ENCODE measurements at places on chromosomes 1 and 21.
A peak's percentile ranks its signal among the peaks of the same experiment; 100 is the strongest.

- DNase-seq: no peak
Measured at GRCh38 chr1:41767534-41768525, 150.9 kb downstream of the HIVEP3 start.

- no peak for DNase-seq
Measured at GRCh38 chr1:192158181-192158580, at the start of gene RGS18. Gene RGS18, plus strand, starts transcription at chr1:192158462. Its CDS starts 176 bp downstream, at chr1:192158638.

GRCh38 chr1:54984131-54984842, 3.9 kb downstream of the TMEM61 start:
- no peak for DNase-seq

DNA sequence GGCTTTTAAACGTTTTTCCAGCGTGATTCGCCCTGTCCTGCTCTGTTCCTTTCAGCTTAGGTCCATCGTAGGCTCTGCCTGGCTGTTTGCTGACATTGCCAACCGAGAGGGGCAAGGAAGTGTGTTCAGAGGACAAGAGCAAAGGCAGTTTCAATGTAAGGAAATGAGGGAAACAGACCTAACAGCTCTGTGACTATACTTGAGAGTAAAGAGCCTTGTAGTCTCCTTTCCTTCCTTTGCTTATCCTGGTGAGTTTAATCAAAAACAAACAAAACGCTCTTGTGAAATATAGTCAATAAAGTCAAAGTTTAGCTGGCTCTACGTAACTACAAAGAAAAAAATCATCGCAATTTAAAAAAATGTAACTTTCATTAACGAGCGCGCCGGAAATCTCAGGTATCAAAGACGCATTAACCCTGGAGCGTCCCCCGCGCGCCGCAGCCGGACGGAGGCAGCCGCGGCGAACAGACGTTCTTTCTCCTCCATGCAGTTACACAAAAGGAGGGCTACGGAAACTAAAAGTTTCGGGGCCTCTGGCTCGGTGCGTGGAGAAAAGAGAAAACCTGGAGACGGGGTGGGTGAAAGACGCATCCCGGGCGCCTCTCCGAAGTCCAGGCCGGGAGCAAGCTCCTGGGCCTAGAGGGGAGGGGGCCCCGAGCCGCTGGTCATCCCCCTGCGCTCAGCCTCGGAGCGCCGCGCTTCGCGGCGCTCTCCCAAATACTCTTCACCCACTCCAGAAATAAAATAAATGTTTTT, 617 bp upstream of the ADGRL2 start:
- DNase-seq: peak; percentile 6

DNA sequence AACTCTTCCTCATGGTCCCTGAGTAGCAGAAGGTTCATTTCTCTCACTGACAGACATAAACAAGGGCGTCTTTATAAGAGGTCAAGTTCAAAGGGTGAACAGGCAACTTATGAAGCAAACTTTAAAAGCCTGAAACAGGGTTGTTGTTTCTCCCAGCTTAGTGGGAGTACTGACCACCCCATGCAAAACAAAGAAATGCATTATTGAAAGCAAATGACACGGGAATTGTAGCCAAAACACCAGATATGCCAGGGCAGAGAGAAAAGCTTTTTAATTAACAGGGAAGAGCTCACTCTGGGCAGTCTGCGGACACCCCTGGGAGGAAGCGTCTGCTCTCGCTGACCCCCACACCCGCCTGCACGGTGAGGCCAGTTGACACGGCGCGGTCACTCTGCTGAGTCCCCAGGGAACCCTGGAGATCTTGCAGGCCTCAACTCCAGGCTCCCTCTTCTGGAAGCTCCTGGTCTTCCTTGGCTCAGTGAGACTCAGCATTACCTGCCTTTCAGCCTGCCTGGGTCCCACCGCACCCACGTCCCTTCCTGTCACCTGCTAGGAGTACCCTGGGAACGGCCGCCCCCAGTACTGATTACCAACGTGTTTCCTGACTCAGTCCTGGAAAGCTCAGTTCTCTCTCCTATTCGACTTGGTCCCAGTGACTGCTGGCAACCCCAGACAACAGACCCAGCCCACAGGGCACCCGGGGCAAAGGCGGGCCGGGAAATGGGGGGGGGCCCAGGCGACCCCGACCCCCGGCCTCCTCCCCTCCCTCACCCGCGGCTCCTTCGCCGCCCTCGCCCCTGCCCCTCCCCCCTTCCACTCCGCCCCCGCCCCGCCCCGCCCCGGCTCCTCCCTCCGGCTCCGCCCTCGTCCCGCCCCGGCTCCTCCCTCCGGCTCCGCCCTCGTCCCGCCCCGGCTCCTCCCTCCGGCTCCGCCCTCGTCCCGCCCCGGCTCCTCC, 972 bp downstream of the CFAP410 start:
- DNase-seq: no peak

DNA sequence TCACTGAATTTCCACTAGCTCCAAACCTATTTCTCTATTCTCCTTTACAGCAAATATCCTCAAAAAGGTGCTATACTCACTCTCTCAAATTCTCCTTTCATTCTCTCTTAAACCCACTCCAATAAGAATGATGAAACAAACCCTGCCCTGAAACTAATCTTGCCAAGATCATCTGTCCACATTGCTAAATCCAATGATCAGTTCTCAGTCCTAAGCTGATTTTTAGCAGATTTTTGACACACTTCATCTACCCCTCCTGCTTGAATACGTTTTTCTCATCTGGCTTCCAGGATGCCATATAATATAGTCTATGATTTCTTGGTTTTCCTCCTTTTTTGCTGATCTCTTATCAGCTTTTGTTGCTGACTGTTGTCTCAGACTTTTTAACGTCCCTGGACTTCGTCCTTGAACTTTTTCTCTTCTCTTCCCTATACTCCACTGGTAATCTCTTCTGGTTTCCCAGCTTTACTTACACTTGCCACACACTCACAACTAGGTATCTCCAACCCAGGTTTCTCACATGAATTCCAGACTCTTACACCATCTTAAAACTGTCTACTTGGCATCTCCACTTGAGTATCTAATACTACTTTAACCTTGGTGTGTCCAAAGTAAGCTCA, 35.3 kb downstream of the RERE start:
- no peak for DNase-seq

- no peak for DNase-seq
Measured at GRCh38 chr1:156809711-156810366, 6.8 kb downstream of the SH2D2A start.

- peak; percentile 34 for DNase-seq
Measured at GRCh38 chr1:113783254-113784103, 24.2 kb upstream of the PHTF1 start.

DNA sequence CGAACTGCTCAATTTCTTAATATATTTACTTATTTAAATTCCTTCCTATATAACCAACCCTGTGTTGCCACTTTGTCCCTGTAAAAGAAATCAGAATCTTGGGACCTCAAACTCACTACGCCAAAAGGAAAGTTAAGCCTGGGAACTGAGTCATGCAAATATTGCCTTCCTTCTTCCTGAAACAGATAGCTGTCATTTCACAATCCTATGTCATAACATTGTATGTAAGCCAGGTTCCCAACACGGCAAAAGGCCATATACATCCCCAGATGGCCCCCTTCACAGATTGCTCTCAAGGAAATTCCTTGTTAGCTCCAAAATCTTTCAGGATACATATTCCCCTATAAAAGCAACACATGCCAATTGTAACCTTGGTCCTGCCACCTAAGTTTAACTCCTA, 39.7 kb downstream of the C21orf91 start:
- no peak for DNase-seq

GRCh38 chr1:94530373-94530878, 11.1 kb downstream of the F3 start:
- no peak for DNase-seq

DNA sequence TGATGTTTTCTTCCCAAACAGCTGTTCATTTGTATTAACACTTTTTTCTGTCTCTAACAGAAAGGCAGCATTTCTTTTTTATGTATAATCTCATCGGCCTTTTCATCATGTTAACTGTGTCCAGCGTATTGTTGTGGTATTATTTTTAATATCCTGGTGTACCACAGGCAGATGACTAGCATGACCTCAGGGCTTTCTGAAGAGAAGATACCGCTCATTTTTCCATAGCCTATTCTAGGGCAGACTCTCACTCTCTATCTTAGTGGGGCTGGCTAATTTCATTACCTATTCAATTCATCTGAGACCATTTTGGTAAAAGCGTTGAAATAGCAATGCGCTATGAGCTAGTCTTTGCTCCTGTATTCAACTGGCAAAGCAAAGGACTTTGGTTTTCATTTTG, 209.9 kb downstream of the SDCCAG8 start:
- no peak for DNase-seq

- no peak for DNase-seq
Measured at GRCh38 chr1:1020415-1021009, 592 bp downstream of the AGRN start.

GRCh38 chr1:170225781-170226530, 80.2 kb downstream of the NTMT2 start:
- DNase-seq: no peak

DNA sequence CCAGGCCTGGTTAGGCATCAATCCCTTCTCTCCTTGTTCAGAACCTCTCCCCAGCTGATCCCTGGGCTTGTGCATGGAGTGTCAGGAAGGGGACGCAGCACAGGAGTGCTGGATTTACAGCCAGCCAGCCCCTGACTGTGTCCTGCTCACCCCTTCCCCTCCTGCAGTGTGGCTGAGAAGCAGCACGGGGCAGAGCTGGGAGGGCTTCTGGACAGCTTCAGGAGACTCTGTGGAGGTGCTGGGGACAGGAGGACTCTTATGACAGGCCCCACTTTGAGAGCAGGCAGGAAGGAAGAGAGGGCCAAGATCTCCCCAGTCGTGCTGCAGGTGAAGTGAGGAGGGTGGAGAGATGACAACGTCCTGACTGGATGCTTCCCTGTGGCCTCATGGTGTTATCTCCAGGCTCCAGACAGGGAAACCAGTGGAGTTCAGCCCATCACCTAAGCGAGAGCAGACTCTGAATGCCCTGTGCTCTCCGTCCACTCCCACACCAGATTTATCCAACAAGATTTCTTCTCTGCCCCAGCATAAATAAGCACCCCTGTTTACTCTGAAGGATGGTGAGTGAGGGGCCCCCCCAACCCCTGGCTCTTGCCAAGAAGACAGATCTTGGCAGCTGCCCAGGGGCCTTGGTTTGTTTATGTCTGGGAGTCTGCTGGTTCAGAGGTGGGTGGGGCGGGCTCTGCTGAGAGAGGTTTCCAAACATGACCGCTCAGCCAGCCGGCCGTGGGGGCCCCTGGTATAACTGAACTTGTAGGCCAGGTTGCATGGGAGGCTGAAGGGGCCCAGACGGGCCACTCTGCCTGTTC, 21.3 kb downstream of the TMCC2 start:
- no peak for DNase-seq

DNA sequence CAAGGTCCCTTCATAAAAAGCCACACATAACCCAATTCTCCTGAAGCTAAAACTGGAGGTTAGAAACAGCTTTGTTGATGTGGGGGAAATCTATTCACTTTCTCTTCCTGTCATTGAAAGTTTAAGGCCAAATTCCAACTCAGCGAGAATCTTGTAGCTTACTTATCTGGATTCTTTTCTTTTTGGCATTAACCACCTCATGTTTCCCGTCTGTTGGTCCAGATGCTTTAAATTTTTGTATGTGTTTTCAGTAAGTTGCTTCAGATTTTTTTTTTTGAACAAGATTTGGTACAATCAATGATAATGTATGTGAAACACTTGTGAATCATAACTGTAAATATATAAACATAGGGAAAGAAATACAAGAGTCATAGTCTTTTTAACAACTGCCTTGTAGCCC, 33.7 kb upstream of the NEK7 start:
- no peak for DNase-seq

DNA sequence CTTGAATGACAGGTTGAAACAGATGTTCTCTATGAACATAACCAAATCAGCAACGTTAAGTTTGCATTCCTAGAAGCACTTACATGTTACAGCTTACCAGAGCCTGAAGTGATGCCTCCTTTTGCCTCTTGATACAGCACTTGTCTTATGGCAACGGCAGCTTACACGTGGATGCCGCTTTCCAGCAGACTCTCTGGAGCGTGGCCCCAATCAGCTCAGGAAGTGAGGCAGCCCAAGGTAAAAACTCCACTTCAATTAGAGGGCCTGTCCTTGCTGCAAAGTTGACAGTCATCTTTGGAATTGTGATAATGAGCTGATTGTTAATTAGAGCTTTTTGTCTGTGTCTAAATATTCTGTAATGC, 345.1 kb downstream of the RYR2 start:
- no peak for DNase-seq

DNA sequence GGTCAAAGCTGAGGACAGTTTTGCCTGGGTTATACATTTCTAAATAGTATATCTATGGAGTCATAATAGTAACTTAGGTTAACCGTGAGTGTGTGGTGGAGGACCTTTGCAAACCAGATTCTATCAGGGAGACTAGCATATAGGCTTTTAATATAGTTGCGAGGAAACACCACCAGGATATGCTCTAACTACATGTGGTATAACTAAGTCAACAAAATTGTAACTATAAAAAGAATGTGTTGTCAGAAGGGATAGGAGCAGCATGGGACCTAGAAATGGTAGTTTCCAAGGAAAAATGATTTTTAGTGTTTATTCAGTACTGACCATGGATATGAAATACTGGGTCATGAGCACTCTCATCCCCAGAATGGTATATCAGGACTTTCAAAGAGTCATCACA, 338.1 kb downstream of the TGFB2 start:
- DNase-seq: no peak

- no peak for DNase-seq
Measured at GRCh38 chr21:44442266-44443125, 12.8 kb upstream of the LRRC3 start.

DNA sequence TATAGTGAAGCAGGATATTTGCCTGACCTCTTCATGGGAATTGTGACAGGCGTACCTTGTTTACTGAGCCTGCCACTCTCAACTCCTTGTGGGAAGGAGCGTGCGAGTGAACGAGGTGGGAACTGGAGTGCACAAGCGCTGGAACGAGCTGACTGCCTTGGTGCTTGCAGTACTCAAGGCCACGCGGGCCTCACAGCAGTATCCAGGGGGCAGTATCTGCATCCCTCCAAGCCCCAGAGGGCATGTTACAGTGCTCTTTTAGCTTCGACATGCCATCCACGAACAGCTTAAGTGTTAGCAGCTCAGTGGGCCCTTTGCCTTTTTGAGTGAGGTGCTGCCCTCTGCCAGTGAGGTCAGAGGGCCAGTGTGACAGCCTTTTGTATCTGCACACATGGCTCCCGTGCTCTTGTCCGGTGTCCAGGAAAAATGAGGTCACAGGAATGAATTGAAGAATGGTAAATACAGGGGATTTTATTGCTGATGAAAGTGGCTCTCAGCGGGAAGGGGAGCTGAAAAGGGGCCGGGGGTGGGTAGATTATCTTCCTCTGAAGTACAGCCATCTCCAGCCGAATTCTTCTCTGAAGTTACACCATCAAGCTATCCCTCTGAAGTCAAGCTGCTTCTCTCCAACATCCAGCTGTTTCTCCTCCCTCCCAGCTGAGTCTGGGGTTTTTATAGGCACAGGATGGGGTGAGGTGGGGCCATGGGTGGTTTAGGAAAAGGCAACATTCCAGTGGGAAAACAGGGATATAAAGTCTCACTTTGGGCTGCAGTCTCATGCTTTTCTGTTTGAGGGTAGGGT, 69.3 kb downstream of the EPB41 start:
- DNase-seq: no peak

- no peak for DNase-seq
Measured at GRCh38 chr1:233960386-233960785, 55.9 kb downstream of the SLC35F3 start.

Data from T-helper 2 cell (primary cell).